Left forelimb (tissue), 1 donor: ENCODE measurements at places on chromosomes 5 and 9.

DNA sequence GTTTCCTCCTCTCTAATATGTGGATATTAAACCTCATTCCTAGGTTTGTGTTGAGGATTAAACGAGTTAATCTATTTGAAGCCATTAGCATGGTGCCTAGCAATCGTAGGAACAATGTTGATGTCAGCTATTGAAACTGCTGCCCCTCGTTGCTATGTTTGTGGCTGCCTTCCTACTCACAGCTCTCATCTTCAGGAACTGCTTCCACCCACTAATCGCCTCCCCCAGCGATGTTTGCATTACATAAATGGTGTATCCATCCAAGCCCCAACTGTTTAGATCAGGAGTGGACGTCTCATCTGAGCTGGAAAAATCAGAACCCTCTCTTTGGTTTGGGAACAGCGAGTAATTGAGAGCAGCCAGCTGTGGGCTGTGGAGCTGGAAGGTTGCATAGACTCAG, 416.6 kb downstream of the ARHGEF28 start:
- no peak for DNase-seq

DNA sequence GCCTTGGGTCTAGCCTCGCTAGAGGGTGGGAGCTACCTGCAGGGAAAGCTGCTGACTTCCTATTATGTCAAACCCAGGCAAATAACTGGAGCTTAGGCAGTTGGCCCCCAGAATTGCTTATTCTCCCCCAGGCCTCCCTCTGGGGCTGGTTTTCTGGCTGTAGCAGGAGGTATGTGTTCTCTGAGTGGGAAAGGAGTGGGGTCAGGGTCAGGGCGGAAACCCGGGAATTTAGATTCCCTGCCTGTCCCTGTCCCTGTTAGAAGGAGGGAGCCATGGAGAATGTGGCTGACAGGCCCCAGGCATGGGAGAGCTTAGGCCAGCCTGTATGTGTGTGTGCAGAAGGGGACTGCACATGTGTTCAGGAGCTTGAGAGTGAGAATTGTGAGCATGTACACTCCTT, 13.6 kb upstream of the CXXC5 start:
- no peak for DNase-seq

DNA sequence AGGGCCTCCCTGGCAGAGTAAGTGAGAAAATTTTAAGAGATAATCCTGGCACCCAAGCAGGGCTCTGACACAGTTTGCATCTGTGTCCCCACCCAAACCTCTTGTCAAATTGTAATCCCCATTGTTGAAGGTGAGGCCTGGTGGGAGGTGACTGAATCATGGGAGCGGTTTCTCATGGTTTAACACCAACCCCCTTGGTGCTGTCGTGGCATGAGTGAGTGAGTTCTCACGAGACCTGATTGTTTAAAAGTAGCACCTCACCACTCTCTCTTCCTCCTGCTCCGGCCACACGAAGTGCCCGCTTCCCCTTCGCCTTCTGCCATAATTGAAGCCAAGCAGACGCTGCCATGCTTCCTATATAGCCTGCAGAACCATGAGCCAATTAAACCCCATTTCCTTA, 80.1 kb downstream of the FBXW11 start:
- DNase-seq, result no peak

GRCh38 chr9:14403081-14403480, 89.1 kb upstream of the NFIB start:
- DNase-seq, result no peak

GRCh38 chr9:93398471-93398870, 53.0 kb upstream of the FAM120A start:
- no peak for DNase-seq

DNA sequence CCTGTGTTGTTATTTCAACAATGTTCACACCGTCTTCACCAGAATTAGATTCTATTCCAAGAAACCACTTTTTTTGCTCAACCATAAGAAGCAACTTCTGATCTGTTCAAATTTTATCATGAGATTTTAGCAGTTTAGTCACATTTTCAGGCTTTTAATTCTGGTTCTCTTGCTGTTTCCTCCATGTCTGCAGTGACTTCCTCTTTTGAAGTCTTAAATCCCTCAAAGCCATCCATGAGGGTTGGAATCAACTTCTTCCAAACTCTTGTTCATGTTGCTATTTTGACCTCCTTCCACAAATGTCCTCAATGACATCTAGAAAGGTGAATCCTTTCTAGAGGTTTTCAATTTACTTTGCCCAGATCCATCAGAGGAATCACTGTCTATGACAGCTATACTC, 25.7 kb upstream of the ENTREP1 start:
- DNase-seq, result no peak
